ENCODE measurements at places on chromosomes 16 and 17.

DNA sequence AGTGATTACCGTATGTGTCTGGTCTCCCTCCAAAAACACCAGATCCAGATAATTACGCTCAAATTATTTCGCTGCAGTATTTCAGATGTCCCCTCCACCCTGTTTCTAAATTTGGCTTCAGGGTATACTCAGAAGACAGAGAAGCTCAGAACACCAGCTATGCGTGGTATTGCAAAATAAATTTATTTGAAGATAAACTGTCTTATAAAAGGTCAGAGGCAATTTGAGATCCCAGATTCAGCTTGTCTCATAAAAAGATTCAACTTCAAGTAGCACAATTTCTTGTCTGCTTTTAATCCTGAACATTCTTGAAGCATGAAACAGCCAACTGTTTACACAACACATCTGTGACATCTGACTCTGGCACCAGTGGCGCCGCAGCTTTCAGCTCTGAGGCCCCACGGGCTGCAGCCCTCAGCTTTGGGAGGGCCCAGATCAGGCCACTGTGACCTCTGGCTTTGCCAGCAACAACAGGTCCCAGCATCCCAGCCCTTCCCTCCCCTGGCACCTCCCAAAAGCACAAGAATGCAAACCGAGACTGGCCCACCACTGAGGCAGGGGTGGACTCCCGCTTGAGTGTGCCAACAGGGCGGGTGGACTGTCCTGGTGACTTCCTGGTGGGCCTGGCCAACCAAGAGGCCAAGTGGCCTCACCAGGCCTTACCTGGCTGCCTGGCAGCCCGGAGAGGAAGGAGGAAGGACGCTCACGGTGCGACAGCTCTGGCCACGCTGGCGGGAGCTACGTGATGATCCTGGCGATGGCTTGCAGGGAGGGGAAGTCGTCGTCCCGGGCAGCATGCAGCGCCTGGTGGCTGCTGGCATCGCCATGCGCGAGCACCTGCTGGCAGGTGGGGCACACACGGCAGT is 8.0 kb downstream of the SYNGR3 start:
- DNase-seq = no peak

DNA sequence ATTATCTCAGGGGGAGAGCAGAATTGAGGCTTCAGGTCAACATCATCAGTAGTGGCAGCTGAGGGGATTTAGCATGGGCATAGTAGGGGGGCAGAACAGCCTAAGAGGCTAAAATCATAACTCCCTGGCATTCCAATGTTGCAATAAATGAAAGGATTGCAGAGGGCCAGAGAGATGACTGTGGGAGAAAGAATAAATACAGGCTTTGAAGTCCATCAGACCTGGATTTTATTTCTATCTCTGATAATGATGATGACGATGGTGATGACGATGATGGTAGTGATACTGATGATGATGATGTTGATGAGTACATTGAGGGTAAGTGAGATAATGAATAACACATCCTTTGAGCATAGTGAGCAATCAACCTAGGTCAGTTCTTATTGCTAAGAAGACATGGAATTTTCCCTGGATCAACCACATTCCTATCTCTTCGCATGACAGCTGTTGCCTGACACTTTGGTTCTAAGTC is 107.4 kb upstream of the CDH11 start:
- DNase-seq = no peak

DNA sequence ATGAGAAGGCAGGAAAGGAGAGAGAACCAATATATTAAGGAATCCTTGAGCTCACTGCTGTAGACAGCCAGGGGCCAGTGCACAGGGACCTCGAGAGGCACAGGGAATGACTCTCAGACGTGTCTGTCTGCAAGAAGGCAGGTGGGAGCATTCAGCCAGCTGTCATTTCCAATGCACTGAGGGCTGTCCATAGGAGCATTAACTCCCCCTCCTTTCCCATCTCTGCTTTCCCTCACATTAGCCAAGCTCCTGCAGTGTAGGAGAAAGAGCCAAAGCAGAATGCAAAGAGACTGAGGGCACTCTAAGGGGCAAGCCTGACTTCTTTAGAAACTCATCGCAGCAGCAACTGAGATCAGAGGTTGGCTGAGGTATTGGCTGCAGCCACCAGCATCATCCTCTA is 218.3 kb downstream of the CDH13 start:
- no peak for DNase-seq

- DNase-seq = no peak
These were observed 96.5 kb upstream of the AKTIP start for GRCh38 chr16:53599548-53599947.

DNA sequence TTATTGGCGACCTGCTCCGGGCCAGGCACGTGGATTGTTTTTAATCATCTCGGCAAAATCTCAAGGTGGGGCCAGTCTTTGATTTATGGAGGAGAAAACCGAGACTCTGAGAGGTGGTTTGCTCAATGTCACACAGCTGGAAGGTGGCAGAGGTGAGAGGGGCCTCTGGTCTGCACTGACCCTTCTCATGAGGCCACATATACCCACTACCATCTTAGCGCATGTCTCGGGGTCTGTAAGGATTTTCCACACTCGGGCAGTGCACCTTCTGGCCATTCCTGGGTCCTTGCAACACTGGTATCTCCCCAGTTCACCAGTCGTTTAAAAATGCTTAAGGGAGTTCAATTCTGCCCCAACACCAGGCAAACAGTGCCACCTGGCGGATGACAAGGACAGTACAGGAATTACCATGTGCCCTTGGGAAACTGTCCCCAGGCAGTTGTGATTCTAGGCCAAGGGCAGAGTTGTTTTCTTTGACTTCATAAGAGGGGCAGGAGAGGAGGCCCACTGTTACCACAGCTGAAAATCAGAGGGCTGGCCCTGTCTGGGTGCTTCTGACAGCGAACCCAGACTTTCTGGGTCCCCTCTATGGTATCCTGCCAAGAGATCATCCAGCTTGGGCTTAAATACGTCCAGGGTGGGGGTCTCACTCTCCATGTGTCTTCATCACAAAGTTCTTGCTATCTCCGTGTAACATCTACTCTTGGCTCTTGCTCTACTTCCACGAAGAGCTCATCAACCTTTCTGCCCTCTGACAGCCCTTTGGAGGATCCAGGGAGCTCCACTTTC is 39.4 kb upstream of the RAI1 start:
- DNase-seq = peak; percentile 79

DNA sequence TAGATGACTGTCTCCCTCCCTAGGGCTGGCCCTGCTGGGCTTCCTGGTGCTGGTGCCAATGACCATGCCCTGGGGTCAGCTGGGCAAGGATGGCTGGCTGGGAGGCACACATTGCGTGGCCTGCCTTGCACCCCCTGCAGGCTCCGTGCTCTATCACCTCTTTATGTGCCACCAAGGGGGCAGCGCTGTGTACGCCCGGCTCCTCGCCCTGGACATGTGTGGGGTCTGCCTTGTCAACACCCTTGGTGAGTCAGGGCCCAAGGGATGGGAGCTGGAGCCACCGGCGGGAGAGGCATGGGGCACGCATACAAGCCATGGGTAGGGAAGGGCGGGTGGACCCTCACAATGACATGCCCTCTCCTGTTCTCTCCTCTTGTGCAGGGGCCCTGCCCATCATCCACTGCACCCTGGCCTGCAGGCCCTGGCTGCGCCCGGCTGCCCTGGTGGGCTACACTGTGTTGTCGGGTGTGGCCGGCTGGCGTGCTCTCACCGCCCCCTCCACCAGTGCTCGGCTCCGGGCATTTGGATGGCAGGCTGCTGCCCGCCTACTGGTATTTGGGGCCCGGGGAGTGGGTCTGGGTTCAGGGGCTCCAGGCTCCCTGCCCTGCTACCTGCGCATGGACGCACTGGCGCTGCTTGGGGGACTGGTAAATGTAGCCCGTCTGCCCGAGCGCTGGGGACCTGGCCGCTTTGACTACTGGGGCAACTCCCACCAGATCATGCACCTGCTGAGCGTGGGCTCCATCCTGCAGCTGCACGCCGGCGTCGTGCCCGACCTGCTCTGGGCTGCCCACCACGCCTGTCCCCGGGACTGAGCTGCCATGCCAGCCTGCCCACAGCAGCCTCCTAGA is 2.2 kb downstream of the PAQR4 start:
- DNase-seq = no peak

- no peak for DNase-seq
These were observed 5.8 kb downstream of the NEUROD2 start for GRCh38 chr17:39601758-39602532.

DNA sequence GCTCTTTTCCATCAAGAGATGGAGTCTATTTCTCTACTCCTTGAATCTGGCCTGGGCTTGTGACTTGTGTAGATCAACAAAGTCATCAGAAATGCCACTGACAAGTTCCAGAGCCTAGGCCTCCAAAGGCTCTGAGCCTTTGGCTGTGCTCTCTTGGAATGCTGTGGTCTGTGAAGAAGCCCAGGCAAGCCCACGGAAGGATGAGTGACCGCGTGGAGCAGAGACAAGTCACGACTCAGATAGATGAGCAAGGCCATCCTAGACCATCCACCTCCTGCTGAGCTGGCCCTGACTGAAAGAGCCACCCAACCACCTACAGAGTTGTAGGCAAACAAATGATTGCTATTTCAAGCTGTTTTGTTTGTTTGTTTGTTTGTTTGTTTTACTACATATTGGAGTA is 11.6 kb upstream of the ICAM2 start:
- no peak for DNase-seq

DNA sequence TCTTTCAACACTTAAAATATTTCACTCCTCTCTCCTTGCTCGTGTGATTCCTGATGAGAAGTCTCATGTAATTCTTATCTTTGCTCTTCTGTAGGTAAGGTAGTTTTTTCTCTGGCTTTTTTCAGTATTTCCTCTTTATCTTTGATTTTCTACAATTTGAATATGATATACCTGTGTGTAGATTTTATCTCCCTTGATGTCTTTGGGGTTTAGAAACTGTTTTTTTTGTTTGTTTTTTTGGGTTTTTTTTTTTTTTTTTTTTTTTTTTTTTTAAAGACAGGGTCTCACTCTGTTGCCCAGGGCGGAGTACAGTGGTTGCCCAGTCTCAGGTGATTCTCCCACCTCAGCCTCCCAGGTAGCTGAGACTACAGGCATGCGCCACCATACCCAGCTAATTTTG is 26.6 kb downstream of the MOSMO start:
- no peak for DNase-seq

- DNase-seq = peak; percentile 44
These were observed 211.1 kb upstream of the CHMP6 start for GRCh38 chr17:80780381-80781198.

Data from CD4-positive, alpha-beta T cell treated with Interleukin-6 at 100 ng/mL for 8 hours (primary cell).